Hematopoietic multipotent progenitor cell treated with erythropoietin and hydrocortisone succinate and interleukin-3 and kit ligand, for 17 days (in vitro differentiated cells): ENCODE measurements at places on chromosomes 1 and 21.

- no peak for DNase-seq
Observed at GRCh38 chr21:20259031-20259867, 739.0 kb upstream of the NCAM2 start.

- DNase-seq, result no peak
Observed at GRCh38 chr1:93960641-93961147, 51.5 kb upstream of the GCLM start.

DNA sequence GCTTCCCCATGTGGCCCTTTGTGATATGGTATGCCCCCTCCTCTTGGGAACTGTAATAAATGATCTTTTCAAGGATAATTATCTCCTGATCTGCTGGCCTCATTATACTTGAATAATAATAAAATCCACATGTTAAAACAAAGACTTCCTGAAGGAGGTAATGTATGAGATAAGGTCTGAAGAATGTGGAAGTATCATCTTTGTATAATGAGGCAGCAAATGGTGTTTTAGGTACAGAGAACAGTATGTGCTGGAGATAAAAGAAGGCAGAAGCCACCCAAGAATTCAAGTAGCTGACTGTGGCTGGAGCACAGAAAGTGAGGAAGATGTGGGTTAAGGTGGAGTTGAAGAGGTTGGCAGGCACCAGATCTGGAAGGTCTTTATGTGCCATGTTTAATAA is 12.8 kb upstream of the COG2 start:
- no peak for DNase-seq

DNA sequence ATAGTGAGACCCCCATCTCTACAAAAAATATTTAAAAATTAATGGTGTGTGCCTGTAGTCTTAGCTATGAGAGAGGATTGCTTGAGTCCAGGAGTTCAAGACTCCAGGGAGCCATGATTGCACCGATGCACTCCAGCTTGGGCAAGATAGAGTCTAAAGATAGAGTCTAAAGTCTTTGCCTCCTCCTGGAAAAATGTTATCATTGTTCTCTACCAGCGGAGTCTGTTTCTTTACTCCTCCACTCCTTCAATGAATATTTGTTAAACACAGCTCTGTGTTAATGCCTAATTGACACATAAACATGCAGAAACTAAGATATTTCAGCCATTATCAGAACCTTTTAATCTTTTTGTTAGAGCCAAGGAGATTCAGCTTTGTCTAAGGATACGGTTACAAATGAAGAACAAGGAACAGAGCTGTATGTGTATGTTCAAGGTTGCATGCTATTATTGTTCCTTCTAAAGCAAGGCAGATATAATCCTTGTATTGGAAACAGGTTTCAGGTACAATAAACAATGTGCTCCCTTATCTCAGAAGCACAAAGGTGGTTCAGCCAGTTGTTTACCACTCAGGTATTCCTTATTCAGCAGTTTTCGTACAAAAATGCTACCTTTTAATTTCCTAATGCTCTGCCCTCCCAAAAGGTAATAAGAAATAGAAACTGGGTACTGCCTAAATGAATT is 15.4 kb downstream of the OVAAL start:
- DNase-seq, result no peak

GRCh38 chr21:20856926-20857325 is 141.3 kb upstream of the NCAM2 start:
- no peak for DNase-seq

DNA sequence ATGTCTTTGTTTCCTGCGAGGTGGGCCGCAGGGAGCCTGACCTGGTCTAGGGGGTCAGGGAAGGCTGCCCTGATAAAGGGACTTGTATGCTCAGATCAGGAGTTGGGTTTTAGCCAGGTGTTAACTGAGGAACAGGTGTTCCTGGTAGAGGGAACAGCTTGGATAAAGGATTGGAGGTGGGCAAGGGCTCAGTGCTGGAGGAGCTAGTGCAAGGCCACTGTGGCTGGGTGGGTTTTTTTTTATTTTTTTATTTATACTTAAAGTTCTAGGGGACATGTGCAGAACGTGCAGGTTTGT is 31.1 kb downstream of the A3GALT2 start:
- no peak for DNase-seq

GRCh38 chr1:235070819-235071218 is 57.8 kb downstream of the TOMM20 start:
- DNase-seq, result no peak

- DNase-seq, result no peak
Observed at GRCh38 chr1:180456191-180456590, 46.2 kb downstream of the ACBD6 start.

GRCh38 chr1:86852289-86852688 is 61.6 kb downstream of the SELENOF start:
- no peak for DNase-seq

DNA sequence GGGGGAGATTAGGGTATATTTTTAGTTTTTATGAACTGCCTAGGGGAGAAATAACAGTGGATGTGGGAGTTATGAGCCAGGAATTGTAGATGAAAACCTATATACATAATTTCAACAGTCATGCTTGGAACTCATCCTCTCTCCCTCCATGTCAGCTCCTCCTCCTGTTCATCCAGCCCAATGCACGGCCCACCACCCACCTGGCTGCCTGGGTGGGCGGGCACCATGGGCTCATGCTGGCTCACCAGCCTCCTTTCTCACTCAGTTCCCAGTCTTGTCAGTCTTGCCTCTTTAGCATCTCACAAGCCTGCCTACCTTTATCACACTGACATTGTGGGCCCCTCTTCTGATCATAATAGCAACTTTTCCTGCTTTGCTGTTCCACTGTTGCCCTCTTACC is 336.0 kb downstream of the DISC1 start:
- no peak for DNase-seq

GRCh38 chr1:62436039-62436465 is 797 bp upstream of the USP1 start:
- no peak for DNase-seq

DNA sequence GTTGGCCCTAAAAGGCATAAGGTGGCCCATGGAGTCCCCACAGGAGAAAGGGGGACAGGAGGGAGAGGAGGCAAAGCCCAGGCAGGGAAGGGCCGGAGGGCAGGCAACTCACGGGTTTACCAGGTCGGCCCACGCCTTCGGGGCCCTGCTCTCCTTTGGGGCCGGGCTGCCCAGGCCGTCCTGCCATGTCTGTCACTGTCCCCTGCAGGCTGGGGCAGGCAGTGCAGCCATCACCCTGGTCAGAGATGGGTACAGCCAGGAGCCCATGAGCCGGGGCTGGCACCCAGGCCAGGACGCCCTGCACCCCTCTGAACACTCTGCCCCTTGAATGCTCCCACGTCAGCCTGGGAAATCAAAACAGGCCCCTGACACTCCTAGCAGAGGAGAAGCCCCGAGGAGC is 19.8 kb downstream of the COL16A1 start:
- no peak for DNase-seq

GRCh38 chr1:234603221-234604204 is 6.5 kb downstream of the IRF2BP2 start:
- DNase-seq, result peak; percentile 80

- DNase-seq, result no peak
Observed at GRCh38 chr1:234276151-234276788, 97.0 kb upstream of the COA6 start.

- DNase-seq, result no peak
Observed at GRCh38 chr1:37438869-37439343, 35.5 kb upstream of the ZC3H12A start.

DNA sequence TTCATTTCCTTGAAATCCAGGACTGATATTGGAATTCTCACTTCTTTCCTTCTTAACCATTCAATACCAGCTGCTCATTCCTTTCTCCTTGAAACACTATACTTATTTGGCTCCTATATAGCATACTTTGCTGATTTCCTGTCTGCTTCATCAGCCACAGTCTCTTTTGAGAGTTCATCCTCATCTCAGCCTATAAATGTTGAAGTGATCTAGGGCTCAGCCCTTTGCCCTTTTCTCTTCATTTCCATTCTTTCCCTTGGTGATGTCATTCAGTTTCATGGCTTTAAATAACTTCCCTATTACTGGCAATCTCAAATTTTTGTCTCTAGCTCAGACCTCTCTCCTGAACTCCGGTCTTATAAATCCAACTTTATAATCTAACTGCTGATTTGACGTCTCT is 24.1 kb upstream of the RABGAP1L start:
- no peak for DNase-seq

- no peak for DNase-seq
Observed at GRCh38 chr1:68132426-68133130, 82.2 kb upstream of the DIRAS3 start.

GRCh38 chr1:196078691-196079090 is 529.5 kb downstream of the KCNT2 start:
- no peak for DNase-seq

DNA sequence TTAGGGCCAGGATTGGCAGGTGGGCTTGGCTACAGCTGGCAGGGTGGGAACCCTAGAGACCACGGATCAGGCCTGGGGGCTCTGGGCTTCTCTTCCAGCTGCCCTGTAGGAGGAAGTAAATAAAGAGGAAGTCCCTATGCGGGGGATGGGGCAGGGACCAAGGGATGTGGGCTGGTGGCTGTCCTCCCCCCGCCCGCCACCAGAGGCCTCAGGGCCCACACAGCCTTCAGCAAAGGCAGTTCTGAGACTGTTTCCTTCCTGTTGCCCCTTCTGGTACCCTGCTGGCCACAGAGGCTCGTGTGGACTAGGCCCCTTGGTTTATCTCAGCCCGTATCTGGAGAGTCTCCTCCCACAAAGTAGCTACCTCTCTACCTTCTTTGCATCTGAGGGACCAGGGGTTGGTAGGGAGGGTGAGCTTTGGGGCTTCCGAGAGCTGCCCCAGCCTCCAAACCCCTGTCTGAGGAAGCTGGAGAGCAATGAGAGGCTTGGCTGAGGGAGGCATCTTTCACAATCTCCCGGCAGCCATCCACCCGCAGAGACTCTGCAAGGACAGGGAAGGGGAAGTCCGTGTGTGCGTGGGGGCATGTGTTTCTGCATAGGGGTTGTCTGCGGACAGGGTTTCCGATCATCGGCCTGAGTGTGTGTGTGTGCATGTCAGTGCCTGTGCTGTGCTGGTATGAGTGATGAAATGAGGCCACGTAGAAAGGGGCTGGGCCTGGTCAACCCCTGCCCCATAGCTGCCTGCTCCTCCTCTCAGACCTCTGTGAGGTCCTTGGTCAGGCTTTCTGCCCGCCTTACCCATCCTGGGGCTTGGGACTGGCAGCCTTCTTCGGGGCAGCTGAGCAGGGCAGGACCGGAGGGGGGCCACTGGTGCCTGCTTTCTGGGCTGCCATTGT is 12.5 kb downstream of the RPS6KA1 start:
- DNase-seq, result no peak

DNA sequence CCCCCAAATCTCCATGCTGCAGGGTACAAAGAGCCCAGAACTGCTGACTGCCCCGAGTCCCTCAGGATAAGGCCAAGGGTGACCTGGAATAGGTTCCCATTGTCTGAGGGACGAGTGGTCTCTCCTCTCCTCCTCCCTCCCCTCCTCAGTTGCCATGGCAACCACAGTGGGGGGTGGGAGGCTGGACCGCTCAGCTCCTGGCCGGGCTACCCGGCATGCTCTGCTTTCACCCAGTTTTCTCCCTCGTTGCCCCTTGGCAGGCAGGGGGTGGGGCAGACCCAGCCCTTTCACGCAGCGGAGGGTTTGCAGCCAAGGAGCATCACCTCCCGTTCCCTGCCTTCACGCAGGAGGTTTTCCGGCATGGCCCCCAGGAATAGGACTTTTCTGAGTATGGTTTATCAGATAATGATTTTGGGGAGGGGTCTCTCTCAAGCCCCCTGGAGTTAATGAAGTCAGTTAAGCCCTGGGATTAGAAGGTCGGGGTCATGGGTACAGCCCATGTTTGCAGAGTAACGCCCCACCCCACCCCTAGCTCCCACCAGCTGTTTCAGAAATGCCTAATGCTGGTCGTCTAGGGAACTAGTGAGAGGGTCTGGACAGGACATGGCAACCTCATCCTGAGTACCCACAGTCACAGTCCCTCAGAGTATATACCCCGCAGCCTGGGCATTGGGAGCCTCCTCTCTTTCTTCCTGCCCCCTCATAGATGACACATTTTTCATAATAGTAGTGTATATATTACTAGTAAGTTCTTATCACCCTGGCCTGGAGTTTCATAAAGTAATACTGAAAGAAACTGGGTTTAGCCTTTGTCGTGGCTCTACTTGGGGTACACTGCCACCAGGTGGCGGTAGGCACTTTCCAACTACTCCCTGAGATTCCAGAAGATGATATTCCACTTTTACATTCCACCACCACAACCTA is 20.7 kb downstream of the C1QB start:
- DNase-seq, result no peak

DNA sequence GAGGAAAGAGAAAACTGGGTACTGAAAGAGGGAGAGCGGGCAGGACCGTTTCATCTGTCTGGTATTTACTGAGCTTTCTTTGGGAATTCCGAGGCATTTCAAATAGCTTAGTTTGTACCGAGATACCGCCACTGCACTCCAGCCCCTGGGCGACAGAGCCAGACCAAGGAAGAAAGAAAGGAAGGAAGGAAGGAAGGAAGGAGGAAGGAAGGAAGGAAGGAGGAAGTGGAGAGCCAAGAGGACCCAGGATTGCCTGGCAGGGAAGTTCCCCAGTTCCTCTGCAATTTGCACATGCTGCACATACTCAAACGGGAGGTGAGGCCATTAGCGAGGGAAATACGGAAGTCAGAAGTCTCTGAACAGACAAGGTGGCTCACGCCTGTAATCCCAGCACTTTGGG is 961 bp upstream of the FUCA1 start:
- DNase-seq, result no peak

GRCh38 chr1:206698011-206698410 is 13.3 kb downstream of the MAPKAPK2 start:
- no peak for DNase-seq

- DNase-seq, result no peak
Observed at GRCh38 chr21:38989379-38989744, 183.6 kb downstream of the ETS2 start.

GRCh38 chr21:37196847-37197246 is 70.3 kb downstream of the VPS26C start:
- DNase-seq, result no peak

- DNase-seq, result no peak
Observed at GRCh38 chr1:1788136-1788535, 9.9 kb upstream of the NADK start.

- DNase-seq, result no peak
Observed at GRCh38 chr1:80375662-80376061, 1369.1 kb upstream of the ADGRL4 start.

DNA sequence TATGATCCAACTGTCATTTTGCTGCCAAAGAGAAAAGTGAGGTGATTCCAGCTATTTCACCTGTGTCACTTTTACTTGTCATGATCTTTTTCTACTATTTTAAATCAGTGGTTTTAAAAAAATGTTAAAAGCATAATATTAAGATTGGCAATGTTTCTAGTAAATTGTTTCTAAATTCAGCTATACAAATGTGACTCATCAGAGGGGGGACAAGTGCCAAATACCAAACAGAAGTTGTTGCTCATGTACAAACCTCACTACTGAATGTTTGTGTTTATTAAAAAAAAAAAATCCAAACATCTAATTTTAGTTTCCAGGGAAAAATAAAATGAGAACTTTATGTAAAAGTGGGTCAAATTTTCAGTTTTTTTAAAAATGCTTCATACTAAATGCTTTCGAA is 346.2 kb upstream of the SNX7 start:
- DNase-seq, result no peak

GRCh38 chr1:37238364-37239224 is 204.3 kb upstream of the GRIK3 start:
- DNase-seq, result no peak
